ENCODE measurements at places on chromosomes 4 and X.

DNA sequence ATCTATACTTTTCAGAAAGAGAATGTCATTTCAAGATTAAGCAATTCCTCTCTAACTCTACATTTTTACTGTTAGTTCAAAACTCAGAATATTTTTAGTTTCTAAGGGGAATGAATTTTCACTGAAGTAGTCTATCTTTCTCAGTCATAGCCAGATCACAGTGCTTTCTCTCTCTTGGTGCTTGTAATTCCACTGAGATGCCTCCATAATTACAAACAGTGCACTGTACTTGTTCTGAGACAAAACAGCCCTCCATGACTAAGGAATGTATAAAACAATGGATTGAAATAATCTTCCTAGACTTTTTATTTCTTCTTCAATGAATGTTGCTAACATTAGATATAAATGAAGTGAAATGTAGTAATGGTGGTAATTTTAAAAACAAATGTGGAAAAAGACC, 603.2 kb upstream of the FAM241A start:
- no peak for DNase-seq
- H3K27ac ChIP-seq = no peak overlapping the region
- no peaks in the 10 kb centered on the region for H3K27me3 ChIP-seq
- no peaks in the 10 kb centered on the region for H3K36me3 ChIP-seq
- H3K4me1 ChIP-seq = no peaks in the 10 kb centered on the region
- H3K4me3 ChIP-seq = no peak overlapping the region

GRCh38 chr4:166274136-166274761, 401.2 kb downstream of the TLL1 start:
- no peak overlapping the region for H3K4me3 ChIP-seq
- no peaks in the 10 kb centered on the region for H3K36me3 ChIP-seq
- DNase-seq = no peak
- H3K27ac ChIP-seq = no peak overlapping the region
- no peaks in the 10 kb centered on the region for H3K4me1 ChIP-seq
- no peaks in the 10 kb centered on the region for H3K27me3 ChIP-seq

DNA sequence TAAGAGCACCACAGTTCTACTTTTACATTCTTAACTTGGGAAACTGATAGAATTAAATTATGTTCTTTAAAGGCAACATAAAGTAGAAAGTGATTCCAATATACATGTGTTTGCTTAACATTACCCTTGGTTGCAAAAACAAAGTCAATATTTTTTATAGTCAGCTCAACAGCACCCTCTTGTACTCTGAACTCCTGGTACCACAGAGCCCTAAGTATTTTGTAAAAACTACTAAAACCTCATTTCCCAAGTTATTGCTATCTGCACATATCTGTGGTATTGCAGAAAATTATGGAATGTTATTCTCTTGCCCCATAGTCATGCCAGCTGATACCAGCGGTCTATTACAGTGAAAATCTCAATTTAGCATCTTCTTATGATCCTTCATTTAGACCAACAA, 2.9 kb downstream of the KIF4A start:
- DNase-seq = no peak
- H3K27ac ChIP-seq = no peak overlapping the region
- H3K4me3 ChIP-seq = no peak overlapping the region
- no peaks in the 10 kb centered on the region for H3K4me1 ChIP-seq

- no peaks in the 10 kb centered on the region for H3K27me3 ChIP-seq
- no peak overlapping the region for H3K4me3 ChIP-seq
- no peaks in the 10 kb centered on the region for H3K4me1 ChIP-seq
- no peaks in the 10 kb centered on the region for H3K36me3 ChIP-seq
- H3K27ac ChIP-seq = no peak overlapping the region
Measured at GRCh38 chrX:105282077-105282476, 61.6 kb upstream of the TEX13A start.

- H3K27me3 ChIP-seq = no peaks in the 10 kb centered on the region
- no peak overlapping the region for H3K27ac ChIP-seq
- DNase-seq = no peak
- no peaks in the 10 kb centered on the region for H3K36me3 ChIP-seq
- H3K4me1 ChIP-seq = peaks cover 4% of the 10 kb centered on the region
Measured at GRCh38 chrX:119698845-119699244, 5.9 kb upstream of the SEPTIN6 start.

- H3K36me3 ChIP-seq = no peaks in the 10 kb centered on the region
- peaks cover 32% of the 10 kb centered on the region for H3K4me1 ChIP-seq
- no peak overlapping the region for H3K4me3 ChIP-seq
- peak overlapping the region; percentile 40 for H3K27ac ChIP-seq
Measured at GRCh38 chrX:40471965-40472648, 108.7 kb upstream of the ATP6AP2 start.

DNA sequence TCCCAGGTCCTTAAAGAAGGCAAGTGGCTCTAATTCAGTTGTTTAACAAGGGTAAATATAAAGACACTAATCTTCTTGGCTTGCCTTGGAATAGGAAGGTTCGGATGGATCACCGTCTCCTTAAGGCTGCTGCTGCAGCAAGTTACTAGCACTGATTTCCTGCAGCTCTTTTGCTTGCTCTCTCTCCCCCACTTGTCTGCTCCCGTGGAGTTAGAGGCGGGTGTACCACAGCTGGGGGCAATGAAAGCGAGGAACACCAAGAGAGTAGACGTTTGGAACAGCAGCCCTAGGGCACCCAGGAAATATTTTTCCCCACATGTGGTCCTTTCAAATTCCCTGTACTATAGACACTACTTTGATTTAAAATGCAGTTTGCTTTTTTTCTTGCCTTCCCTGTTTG, 202.2 kb downstream of the SH2D1A start:
- no peak overlapping the region for H3K27ac ChIP-seq
- H3K4me1 ChIP-seq = no peaks in the 10 kb centered on the region
- no peak overlapping the region for H3K4me3 ChIP-seq
- DNase-seq = no peak
- H3K27me3 ChIP-seq = no peaks in the 10 kb centered on the region

DNA sequence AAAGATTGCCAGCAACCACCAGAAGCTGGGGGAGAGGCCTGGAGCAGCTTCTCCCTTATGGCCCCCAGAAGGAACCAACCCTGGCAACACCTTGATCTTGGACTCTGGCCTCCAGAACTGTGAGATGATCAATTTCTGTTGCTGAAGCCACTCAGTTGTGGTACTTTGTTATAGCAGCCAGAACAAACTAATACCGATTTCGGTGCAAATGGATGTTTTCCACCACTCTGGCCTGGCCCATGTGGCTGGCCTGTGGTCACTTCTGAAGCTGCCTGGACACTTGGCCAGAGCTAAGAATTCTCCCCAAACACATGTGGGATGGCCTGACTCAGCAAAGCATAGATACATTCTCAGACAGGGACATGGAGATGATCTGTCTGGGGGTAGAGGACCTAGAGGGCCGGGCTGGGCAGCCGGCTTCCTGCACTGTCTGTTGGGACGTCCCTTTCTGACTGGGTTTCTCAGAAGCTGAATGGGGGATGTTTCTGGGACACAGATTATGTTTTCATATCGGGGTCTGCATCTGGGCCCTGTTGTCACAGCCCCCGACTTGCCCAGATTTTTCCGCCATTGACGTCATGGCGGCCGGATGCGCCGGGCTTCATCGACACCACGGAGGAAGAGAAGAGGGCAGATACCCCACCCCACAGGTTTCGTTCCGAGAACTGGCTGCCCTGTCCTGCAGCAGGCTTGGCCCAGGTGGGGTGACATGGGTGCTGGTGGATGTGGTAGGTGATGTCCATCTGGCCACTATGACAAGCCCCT, 4.1 kb downstream of the FOXP3 start:
- H3K27ac ChIP-seq = no peak overlapping the region
- H3K4me1 ChIP-seq = no peaks in the 10 kb centered on the region
- DNase-seq = no peak
- H3K36me3 ChIP-seq = no peaks in the 10 kb centered on the region
